ELF-1 (cell line): ENCODE measurements at places on chromosomes 2 and 18.
A peak's percentile ranks its signal among the peaks of the same experiment; 100 is the strongest.

- DNase-seq = no peak
Observed at GRCh38 chr2:58974881-58975280, 733.8 kb upstream of the FANCL start.

GRCh38 chr2:80655265-80655664 is 350.7 kb upstream of the LRRTM1 start:
- no peak for DNase-seq

DNA sequence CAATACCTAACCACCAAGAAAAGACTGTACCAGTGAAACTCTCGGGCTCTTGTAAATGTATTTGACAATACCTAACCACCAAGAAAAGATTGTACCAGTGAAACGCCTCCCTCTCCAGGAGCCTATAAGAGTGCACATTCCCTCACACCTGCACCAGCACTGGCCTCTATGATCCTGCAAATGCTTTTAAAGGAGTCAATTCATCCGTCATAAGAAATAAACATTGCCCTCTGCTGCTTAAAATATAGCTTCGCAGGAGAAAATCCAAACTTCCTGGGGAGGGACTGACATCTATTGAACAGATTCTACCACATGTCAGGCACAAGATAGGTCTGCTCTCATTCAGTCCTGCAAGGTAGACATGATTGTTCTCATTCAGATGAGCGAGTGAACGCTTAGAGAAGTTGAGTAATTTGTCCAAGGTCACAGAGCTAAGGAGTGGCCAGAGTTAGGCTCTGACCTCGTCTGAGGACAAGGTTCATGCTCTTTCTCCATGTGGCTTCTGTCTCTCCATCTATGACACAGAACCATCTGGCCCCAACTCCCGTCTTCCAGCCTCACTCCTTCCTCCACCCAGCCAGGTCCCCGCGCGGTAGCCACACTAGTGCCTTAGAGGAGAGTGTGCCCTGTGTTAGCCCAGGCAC is 38.7 kb downstream of the MCFD2 start:
- DNase-seq = no peak

- DNase-seq = no peak
Observed at GRCh38 chr2:27079233-27080139, 1.1 kb downstream of the EMILIN1 start.

- DNase-seq = no peak
Observed at GRCh38 chr2:184696644-184697043, 98.3 kb downstream of the ZNF804A start.

- DNase-seq = peak; percentile 52
Observed at GRCh38 chr2:63023444-63023843, 27.2 kb upstream of the OTX1 start.

DNA sequence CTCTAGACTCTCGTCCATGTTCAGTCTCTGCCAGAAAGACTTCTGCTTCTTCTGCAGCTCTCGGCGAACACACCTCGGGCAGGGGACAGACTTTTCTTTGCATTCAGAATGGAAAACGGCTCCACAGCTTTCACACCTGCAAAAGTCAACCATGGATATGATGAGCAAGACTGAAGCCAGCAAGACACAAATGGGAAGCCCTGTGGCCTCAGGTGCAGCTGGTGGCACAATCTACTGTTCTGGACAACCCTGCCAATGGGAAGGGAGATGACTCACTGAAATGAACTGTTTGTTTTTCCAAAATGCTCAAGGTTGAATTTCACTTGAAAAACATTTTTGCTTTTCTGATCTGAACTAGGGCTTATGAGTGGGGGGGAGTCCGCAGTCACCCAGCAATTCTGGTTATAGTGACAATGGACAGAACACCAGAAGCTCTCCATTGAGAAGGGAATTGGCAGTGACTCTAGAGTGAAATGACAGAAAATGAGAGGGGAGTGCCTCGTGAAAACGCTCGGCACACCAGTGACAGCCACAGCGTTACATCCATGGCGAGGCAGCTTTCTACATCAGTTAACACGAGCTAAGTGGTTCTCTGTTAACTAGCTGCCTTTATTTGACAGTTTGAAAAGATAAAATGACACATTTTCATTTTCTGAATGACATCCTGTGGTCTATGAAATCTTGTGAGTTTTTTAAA is 58.8 kb upstream of the FZD5 start:
- DNase-seq = no peak

DNA sequence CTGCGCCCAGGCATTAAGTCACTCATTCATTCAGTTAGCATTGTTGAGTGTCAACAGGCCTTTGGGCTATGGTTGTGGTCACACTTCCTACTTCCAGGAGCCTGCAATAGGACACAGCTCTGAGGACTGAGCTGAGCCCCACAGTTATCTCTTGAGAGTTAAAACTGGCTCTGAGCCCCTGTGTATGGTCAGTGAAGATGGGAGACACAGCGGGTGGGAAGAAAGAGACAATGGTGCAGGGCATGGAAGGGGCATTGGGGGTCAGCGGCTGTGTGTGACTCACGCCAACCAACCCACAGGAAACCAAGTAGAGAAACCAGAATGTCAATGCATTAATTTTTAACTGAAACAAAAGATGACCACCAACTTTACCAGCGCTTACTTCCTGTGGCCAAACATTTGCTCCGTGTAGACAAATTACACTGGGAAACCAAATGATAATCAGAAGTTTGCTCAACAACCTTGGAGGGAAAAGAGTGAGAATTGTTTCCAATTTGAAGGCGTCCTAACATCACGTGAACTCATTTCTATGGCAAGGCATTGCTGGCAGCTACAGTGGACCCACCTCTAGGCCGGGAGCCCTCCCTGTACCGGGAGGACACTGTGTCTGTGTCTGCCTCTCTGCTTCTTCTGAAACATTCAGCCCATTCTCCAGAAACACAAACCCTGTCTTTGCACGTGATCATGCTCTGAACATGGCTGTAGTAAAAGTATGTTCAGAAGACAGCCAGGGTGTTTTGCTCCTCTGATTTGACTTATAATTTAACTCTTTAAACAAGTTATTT is 212.0 kb upstream of the ID2 start:
- no peak for DNase-seq
